ENCODE measurements at places on chromosomes 4 and X.
A peak's percentile ranks its signal among the peaks of the same experiment; 100 is the strongest.

GRCh38 chr4:41885456-41885855 is 49.8 kb upstream of the TMEM33 start:
- DNase-seq, result no peak

GRCh38 chrX:23765868-23766267 is 17.1 kb upstream of the SAT1 start:
- no peak for DNase-seq

DNA sequence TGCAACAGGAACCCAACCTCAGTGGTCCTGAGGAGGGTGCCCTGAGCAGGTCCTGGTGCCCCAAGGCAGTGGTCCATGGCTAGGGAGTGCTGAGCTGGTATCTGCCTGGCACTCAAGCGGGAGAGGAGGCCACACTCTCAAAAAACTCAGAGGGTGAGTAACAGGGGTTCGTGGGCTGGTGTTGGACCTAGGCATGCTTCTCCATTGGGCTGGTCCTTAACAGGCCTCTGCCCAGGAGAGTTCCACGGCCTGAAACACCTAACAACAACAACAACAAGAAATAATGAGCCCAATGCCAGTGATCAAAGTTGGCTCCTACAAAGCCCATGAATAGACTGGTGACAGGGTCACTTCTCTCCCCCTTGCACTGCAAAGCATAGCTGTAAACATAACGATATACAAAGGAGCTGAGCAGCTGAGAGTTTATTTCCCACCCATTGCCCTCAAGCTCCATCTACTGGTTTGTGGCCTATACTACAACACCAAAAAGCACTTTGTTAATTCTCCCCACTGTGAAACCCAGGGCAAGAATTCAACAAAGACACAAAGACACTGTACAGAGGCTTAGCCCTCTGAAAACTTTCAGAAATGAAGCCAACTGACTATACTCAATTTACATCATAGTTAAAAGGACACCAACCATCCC is 736.1 kb upstream of the ADGRL3 start:
- no peak for DNase-seq

DNA sequence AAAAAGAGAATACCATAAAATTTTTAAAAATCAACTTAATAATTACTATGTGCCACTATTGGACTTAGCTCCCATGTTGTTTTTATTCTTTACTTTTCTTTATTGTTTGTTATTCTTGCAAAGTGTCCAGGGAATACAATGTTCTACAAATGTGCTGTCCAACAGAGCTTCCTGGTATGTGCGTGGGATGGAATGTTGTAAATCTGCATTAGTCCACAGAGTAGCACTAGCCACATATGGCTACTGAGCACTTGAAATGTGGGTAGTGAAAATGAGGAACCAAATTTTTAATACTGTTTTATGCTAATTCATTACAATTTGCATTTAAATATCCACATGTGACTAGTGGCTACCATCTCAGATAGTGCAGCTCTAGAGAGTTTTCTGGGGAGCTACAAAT is 14.3 kb upstream of the CORIN start:
- DNase-seq, result no peak

DNA sequence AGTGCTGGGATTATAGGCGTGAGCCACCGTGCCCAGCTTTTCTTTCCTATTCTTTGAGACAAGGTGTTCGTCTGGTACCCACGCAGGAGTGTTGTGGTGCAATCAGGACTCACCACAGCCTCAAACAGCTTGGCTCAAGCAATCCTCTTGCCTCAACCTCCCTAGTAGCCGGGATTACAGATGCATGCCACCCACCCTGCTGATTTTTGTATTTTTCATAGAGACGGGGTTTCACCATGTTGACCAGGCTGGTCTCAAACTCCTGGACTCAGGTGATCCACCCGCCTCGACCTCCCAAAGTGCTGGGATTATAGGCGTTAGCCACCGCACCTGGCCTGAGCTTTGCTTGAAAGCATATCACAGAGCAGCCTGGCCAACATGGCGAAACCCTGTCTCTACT is 1.5 kb upstream of the CRLF2 start:
- DNase-seq, result no peak

- no peak for DNase-seq
These were observed 101.5 kb upstream of the MAML3 start for GRCh38 chr4:140255467-140255866.

DNA sequence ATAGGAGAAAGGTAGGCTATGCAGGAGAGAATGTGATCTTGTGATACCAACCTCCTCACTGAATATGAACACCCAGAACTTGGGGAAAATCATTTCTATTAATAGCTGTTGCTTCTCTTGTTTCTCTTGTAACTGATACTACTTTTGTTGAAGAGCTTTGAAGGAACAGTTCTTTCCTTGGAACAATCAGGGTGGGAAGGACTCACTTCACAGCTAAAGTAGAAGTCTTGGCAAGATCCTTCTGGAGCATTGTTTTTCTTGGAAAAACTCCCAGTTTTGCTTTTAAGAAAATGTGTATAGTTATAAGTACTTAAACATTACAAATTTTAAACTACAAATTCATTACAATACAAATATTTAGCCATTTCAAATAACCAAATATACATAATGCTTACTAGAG is 19.1 kb upstream of the XK start:
- DNase-seq, result no peak

DNA sequence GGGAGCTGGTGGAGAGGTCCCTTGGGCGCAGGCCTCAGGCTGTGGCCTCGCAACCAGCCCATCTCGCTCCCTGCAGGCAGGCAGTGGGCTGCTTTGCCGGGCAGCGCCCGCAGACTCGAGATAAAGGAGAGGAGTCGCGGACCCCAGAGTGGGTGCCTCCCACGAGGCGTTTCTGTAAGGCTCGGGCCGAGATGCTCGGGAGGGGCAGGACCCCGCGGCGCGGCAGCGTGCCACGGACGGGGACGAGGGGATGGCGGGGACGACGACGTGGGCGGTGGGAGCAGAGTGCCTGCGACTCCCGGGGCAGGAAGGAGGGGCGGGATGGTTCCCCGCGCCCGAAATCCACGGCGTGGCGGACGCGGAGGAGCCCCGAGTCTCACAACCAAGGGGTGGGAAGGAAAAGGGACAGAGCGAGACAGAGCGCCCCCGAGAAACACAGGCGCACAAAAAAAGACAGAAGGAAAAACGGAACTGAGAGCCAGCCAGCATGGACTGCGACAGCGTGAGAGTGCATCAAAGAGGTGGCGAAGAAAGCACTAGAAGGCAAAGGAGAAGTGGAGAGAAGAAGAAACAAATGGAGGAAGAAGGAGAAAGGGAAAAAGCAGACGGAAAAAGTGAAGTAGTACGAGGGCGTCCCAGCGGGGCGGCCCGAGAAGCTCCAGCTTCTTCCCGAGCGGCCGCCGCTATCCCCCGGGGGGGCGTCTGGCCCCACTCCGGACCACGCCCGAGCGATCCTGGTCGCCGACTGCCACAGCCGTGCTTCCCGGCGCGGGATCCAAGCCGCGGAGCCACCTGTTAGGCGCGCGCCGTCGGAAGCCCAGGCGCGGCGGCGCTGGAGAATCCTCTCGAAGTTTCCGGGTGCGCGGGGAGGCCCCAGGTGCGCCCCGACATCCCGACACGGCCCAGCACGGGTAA is 1.5 kb downstream of the BEND4 start:
- no peak for DNase-seq

GRCh38 chr4:121307445-121308327 is 73.1 kb downstream of the QRFPR start:
- DNase-seq, result peak; percentile 13

GRCh38 chr4:141635736-141636081 is 674 bp upstream of the IL15 start:
- DNase-seq, result no peak

- no peak for DNase-seq
These were observed 132.4 kb upstream of the USP9X start for GRCh38 chrX:40952855-40953254.

- no peak for DNase-seq
These were observed 772 bp downstream of the CYP4V2 start for GRCh38 chr4:186192066-186192612.

DNA sequence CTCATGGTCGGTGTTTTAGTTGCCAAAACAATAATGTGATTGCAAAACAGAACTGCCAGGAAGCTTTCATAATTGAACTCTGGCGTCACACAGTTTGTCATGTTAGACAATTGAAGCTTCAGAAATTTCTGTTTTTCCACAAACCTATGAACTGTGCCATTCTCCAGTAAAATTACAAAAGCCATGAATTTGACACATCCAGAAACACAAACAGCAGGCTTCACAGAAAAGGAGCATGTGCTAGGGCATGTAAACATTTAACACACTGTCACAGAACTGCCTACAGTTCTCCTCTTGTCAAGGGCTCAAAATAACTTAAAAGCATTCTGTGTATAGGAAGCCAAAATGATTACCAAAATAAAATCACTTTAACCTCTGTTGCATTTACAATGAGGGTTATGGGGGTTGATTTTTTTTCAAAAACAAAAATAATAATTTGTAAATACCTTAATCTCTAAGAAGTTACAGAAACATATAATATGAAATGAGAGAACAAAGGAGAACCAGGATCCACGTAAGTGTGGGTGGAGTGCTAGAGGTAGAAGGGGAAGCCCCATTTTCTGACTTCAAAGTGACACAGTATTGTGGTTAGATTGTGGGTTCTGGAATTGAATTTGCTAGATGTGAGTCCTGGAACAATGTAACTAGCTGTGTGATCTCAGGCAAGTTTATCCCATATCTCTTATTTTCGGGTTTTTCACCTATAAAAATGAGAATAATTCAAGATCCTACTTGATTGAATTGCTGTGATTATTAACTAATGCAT is 295.0 kb downstream of the CENPC start:
- DNase-seq, result no peak

- DNase-seq, result no peak
These were observed 43.3 kb downstream of the RHOH start for GRCh38 chr4:40240040-40240653.

GRCh38 chr4:162499478-162499877 is 335.7 kb upstream of the FSTL5 start:
- no peak for DNase-seq

DNA sequence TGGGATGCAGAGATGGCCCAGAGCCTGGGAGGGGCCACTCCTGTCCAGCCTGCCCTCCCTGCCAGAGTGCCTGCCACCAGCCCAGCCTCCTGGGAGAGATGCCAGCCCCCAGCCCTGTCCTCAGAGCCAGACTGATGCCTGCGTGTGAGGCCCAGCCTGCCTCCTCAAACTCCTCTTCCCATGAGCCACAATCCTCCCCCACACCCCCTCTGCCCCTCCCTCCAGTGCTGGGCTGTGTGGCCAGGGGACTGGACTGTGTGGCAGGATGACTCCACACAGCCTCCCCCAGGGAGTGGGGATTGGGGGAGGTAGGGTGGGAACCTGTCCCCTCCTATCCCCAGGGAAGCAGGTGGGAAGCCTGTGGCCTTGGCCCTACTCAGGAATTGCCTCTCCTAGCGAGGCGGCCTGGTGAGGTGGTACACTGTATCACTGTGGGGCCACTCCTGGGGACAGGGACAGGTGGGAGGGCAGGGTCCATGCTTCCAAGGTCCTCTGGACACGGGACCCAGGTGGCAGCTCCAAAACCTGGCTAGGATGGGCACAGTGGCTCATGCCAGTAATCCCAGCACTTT is 4.3 kb upstream of the SH3BP2 start:
- no peak for DNase-seq

- no peak for DNase-seq
These were observed 149.8 kb downstream of the SPCS3 start for GRCh38 chr4:176469546-176469945.

DNA sequence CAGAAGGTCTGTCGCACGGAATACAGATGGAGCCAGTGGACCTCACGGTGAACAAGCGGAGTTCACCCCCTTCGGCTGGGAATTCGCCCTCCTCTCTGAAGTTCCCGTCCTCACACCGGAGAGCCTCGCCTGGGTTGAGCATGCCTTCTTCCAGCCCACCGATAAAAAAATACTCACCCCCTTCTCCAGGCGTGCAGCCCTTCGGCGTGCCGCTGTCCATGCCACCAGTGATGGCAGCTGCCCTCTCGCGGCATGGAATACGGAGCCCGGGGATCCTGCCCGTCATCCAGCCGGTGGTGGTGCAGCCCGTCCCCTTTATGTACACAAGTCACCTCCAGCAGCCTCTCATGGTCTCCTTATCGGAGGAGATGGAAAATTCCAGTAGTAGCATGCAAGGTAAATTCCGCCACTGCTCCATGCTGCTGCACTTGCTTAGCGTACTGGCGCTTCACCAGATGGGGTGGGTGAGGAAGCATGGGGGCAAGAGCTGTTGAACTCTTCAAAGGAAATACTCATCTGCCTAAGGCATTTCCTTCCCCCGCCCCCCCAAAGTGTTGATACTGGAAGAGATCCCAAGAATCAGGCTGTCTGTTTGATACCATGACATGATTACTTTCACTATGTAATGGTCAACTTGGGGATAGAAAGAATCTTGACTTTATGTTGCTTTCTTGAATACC is 24.8 kb downstream of the KLF3 start:
- no peak for DNase-seq

- DNase-seq, result no peak
These were observed 26.7 kb downstream of the SH3RF1 start for GRCh38 chr4:169243825-169244609.

DNA sequence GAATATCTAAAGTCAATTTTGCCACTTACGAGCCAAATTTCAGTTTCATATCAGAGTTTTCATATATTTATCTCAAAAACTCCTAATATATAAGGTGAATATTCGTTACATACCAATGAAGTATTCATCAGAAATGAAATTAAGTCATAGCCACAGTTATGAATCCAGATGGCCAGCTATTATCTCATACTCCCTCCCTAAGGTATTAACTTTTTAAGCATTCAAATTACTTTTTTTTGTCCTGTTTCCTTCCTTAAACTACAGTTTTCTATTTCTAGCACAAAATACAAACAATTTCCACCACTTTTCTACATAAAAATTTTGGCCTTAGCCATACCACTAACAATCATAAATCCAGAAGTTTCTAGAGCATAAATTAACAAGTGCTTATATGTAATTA is 13.0 kb downstream of the NR3C2 start:
- no peak for DNase-seq

GRCh38 chrX:8042304-8042703 is 115.1 kb upstream of the PNPLA4 start:
- DNase-seq, result no peak

GRCh38 chr4:133151341-133151690 is 2.2 kb downstream of the PCDH10 start:
- DNase-seq, result no peak

- DNase-seq, result no peak
These were observed at the start of gene GPRIN3 for GRCh38 chr4:89307446-89308160. GPRIN3 (minus strand) TSS chr4:89307800; CDS start chr4:89250110, 57,690 bp downstream.

All from T follicular helper cell (primary cell).